Nephron progenitor cell (in vitro differentiated cells): ENCODE measurements at places on chromosomes 5 and 9.

DNA sequence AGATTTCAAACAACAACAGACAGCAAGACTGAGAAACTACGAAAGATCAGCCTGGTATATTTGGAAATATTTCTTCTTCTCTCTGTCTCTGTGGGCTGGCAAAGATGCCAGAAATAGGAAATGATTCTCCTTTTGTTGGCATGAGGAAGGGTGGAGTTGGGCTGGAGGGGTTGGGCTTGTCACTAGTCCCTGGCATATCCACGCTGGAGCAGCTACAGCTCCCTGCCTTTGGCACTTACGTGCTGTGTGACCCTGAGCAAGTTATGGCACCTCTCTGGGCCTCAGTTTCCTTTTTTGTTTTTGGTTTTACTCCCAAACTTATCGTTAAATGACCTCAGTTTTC lies 354 bp upstream of the KCNMB1 start:
- no peak for DNase-seq

DNA sequence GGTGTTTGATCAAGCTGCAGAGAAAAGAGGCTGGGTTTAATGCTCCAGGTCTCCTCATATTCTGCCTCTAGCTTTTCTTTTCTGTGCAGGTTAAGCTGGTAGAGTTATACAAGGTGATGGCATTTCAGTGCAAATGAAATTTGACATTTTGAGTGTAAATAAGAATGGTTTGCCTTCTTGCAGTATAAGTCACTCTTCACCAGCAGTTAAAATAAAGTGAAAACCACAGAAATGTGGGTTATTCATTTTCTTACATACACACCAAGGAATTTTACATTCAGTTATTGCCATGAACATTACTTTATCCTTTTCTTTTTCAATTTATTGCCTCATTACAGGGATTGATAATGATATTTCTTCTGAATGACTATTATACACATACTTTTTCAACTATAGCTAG lies 337.5 kb upstream of the PCSK5 start:
- no peak for DNase-seq

GRCh38 chr5:134543820-134544614 lies 18.5 kb downstream of the JADE2 start:
- no peak for DNase-seq

- DNase-seq = no peak
These were observed 141.4 kb upstream of the PANK3 start for GRCh38 chr5:168720575-168720974.

DNA sequence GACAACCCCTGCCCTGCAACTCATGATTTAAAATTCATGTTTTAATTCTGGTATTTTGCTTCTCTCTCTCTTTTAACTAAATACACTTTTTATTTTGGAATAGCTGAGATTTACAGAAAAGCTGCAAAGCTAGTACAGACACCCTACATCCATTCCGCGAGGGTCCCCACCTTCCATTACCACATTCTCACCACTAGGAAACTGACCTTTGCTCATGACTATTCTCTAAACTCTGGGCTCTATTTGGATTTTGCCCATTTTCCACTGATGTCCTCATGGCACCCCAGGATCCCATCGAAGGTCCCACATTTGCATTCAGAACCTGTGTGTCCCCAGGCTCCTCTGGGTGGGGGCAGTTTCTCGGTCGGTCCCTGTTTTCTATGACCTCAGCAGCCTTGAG lies 11.5 kb downstream of the ERGIC1 start:
- no peak for DNase-seq

GRCh38 chr9:127064335-127064734 lies 58.1 kb downstream of the ANGPTL2 start:
- DNase-seq = no peak

DNA sequence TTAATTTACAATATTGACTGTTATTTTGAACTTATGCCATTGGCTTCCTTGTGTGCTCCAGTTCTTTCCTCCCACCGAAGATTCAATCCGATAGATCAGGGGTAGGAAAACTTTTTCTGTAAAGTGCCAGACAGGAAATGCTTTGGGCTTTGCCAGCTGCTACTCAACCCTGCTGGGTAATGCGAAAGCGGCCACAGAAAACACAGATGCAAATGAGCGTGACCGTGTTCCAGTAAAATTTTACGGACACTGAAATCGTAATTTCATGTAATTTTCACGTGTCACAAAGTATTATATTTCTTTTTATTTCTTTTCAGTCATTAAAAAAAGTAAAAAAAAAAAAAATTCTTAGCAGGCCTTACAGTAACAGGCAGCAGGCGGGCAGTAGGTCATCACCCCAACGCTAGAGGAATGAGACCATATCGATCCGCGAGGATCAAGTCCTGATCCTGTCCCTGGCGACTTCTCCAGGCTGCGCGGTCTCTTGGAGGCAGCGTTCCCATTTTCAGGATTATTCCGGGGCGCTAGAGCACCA lies 599 bp downstream of the NMRK1 start:
- peak; percentile 10 for DNase-seq

GRCh38 chr5:67085616-67086015 lies 111.0 kb downstream of the CD180 start:
- DNase-seq = no peak

DNA sequence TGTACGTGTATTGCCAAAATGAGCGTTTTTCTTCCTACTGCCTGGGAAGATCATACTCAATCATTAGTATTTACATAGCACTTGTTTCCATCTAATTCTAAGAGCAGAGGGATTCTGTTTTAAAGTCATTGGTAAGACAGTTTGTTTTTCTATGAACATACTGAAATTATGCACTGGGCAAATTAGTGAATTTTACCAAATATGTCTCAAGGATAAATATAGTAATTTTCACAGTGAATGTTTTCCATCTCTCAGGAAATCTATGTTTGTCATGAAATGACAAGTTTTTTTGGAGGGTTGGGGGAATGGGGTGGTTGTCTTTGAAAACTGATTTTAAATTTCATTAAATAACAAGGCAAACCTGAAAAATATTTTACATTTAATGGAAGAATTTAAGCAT lies 441.3 kb upstream of the ARRDC3 start:
- DNase-seq = no peak

- peak; percentile 82 for DNase-seq
These were observed 301.3 kb upstream of the ADCY2 start for GRCh38 chr5:7094626-7095025.

- DNase-seq = no peak
These were observed 31.6 kb upstream of the ACOT12 start for GRCh38 chr5:81425569-81425968.

GRCh38 chr5:6162175-6162574 lies 216.2 kb downstream of the MED10 start:
- DNase-seq = no peak

- DNase-seq = no peak
These were observed 16.3 kb downstream of the LARP1 start for GRCh38 chr5:154771383-154771901.

GRCh38 chr5:14156650-14157492 lies 13.7 kb downstream of the TRIO start:
- no peak for DNase-seq

DNA sequence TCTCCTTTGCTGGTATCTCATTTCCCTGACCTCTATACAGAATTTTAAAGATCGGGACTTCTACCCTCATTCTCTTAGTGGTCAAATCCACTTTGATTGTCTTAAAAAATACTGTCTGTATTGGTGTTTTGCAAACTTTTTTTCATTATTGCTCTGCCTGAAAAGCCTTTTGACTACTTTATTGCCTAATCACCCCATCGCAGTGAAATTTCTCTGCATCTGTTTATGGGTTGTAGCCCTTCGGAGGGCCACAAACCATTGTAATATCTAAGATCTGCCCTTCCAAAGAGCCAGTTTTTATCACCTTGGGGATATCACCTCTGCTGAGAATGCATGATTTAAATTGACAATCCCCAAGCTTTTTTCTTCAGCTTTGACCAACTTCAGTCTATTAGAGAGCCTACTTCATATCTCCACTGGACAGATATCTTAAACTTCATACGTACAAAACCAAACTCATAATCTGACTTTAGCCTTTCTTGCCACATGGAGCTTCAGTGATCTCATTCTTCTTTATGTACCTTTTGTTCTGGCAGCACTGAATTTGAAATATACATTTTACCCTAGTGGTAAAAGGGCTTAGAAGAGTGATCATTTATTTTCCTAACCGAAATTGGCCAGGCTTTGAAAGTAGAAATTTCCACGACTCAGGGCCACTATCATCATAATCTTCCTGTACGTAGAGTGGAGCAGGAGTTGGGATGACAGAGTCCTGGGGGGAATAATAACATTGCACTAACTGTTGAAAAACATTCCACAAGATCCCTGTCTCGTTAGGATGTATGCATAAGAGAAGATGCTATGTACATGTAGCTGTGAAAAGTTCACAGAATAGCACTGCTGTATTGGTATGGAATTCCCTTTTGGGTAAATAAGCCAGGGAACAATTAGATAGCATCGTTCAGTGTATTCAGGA lies 21.4 kb downstream of the KIF2A start:
- DNase-seq = no peak

GRCh38 chr9:135908754-135909204 lies 1.4 kb upstream of the CAMSAP1 start:
- DNase-seq = no peak

GRCh38 chr9:21744320-21744719 lies 58.1 kb upstream of the MTAP start:
- no peak for DNase-seq

- DNase-seq = no peak
These were observed 18.9 kb upstream of the TMEM250 start for GRCh38 chr9:136137321-136138265.

DNA sequence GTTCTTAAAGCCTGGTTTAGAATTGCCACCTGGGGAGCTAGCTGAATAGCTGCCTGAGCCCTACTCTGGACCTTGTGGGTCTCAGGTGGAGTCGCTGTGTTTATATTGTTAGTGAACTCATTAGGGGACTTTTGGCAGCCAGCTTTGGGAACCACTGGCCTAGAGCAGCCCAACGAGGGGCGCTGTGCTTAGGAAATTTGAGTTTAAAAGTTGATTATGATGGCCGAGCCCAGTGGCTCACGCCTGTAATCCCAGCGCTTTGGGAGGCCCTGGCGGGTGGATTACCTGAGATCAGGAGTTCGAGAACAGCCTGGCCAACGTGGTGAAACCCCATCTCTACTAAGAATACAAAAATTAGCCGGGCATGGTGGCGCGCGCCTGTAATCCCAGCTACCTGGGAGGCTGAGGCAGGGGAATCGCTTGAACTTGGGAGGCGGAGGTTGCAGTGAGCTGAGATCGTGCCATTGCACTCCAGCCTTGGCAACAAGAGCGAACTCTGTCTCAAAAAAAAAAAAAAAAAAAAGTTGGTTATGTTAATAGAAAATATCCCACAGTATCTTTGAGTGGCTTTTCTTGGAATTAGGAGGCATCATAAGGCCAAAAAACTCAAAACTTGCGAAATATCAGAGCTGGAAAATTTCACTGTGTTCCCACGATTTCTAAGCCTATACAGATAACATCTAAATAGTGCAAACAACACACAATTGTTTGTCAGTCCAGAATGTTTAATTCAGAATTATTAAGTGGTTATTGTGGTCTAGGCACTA lies 809 bp downstream of the MCCC2 start:
- no peak for DNase-seq

DNA sequence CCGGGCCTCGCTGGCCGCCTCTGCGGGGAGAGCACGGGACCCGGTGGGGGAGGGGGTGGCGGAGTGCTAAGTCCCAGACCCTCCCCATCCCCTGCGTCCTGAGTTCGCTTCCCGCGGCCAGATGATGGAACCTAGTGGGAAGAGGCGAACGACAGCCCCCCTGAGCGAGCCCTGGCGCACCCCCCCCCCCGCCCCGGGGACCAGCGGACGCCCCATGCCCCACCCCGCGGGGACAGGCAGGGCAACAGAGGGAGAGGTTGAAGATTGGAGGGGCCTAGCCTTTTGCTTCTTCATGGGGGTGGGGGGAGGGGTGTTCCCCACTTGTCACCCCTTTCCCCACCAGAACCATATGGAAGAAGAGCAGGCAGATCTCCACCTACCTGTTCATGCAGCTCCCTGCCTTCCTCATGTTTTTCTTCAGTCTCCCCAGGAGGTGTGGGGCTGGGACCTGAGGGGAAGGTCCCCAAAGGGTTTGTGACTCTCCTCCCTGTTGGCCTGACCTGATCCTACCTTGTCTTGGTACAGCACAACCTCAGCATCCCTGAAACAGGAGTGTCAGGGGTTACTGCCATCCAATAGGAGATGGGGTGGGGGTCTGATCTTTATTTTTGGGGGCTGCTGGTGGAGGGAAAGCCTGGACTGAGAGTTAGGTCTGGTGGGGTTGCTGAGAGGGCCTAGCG lies 485 bp downstream of the FAM53C start:
- peak; percentile 15 for DNase-seq

- DNase-seq = no peak
These were observed 876 bp upstream of the JAK2 start for GRCh38 chr9:4984171-4984620.

DNA sequence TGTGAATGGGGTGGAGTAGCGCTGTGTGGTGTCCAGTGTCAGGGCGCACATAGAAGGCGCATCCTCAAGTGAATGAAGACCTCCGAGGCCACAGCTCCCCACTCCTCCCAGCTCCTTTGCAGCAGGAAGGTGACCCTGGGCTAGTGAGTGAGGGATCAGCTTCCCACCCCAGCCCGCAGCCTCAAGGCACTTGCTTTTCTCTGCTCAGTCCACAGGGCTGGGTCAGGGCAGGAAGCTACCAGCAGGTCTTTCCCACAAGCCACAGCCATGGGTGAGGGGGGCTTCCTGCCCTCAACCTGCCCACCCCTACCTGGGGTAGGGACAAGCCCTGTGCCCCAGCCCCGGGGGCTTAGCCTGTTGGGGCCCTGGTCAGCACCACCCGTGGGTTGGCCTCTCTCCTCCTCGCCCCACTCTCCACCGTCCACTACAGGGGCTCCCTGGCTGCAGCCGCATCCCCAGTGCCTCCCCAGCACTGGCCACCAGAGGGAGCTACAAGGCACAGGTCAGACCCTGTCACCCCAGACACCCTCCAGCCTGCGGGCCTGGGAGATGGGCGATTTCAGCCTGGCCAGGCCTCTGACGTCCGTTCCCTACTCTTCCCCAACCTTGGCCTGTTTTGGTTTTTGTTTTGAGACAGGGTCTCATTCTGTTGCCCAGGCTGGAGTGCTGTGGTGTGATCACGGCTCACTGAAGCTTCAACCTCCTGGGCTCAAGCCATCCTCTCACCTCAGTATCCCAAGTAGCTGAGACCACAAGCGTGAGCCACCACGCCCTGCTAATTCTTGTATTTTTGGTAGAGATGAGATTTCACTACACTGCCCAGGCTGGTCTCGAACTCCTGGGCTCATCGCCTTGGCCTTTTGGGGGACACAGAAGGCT lies 1.3 kb upstream of the ABCA2 start:
- peak; percentile 91 for DNase-seq

DNA sequence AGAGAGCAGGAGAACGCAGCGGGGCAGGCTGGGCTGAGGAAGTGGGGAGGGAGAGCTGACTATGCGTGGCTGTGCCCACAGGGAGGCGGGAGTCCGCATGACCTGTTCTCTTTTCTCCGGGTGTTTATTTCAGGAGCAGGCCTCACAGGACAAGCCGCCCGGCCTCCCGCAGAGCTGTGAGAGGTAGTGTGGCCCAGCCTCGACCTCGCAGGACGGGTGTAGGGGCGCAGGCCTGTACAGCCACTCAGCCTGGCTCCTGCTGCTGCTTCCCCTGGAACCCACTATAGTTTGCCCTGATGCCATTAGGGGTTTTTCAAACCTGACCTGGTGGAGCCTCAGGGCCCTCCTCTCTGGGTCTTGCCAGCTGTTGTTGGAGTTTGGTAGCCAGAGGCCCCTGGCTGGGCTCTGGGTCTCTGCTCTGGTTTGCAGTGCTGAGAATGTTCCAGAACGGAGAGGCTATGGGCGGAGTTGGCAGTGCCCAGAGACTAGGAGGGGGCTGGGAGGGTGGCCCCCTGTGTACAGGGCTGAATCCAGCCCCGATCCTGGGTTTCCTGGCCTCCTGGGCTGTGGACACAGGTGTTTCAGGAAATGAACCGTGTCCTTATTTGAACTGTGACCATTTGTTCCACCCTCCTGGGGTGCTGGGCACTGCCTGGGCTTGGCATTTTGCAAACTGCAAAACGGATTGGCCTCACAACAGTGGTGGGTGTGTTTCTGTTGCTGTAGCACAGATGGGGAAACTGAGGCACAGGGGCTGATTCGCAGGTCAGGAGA lies 78.8 kb downstream of the WNK2 start:
- DNase-seq = no peak
